ENCODE measurements at places on chromosomes 4 and X.
A peak's percentile ranks its signal among the peaks of the same experiment; 100 is the strongest.

DNA sequence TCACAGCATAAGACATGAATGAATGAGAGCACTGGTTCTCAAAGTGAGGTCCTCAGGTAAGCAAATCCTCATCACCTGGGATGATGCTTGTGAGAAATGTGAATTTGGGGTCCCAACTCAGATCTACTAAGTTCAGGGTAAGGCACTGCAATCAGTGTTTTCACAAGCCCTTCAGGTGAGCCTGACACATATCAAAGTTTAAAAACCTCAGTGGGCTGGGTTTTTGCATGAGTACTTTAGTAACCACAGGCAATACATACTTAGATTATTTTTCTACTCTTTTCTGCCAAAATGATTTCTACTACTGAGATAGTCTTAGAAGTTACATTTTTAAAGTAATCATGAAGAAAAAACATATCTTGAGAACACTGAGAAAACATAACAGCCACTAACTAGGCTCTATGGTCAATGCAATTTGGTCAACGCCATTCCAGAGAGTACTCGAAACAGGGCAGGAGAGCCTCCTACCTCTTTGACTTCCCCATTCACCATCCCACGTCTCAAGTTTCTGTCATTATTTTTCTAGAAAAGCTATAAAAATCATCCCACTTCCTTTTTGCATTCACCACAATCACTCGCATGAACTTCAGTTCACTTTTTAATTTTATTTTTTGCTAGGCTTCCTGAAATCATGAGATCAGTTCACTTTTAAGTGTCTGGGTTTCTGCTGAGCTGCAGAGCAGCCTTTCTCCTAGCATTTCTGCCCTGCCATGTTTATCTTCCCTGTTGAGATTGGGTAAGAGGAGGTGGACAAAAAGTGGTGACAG is 73.8 kb downstream of the MFAP3L start:
- ATAC-seq: no peak

GRCh38 chrX:19611636-19612376 is 96.5 kb upstream of the MAP3K15 start:
- no peak for ATAC-seq

DNA sequence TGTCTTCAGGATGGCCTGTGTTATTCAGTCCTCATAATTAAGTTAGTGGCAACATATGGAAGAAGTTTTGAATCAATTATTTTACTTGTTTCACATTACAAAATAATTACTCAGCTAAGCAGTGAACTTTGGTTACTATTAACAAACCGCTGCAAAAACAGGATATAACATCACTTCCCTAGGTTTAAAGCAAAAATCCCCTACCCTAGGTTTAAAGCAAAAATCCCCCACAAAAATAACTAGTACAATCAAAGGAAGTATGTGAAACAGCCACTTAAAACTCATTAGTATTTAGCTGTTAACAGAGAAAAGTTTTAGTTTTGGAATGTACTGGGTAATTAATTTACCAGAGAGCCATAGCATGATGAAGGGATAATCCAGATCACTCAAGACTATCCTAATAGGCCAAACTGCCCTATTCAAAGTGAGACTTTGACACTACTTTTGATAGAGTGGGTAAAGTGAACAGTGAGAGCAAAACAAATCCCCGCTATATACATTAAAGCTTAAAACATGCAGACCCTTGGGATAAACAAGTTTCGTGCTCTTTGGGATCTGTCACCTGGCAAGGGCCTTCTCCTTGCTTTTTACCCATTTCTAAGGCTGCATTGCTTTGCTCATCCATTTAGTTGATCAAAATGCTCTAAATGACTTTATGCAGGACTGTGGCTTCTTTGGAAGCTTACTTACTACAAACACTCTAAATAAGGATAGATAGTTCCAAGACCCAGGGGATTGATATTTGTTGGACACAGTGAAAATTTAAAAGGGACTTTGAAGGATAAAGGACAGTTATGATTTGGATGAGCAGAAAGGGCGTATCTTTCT is 36.4 kb upstream of the GPR174 start:
- ATAC-seq: no peak

DNA sequence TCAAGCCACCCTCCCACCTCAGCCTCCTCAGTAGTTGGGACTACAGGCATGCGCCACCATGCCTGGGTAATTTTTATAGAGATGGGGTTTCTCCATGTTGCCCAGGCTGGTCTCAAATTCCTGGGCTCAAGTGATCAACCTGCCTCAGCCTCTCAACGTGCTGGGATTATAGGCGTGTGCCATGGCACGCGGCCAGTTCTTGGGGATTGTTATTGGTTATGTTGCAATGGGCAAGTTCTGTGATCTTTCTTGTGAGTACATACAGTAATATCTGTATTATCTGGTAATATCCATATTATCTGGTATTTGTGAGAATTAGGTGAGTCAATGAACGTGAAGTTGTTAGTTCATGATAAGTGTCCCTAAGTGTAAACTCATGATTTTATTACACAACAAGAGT is 90.3 kb upstream of the TBL1X start:
- no peak for ATAC-seq

- no peak for ATAC-seq
These were observed at the start of gene TRIM60 for GRCh38 chr4:165031436-165032211. Gene TRIM60, plus strand, starts transcription at chr4:165031999. Its CDS starts 8,074 bp downstream, at chr4:165040073.

- ATAC-seq: peak; percentile 67
These were observed 42.8 kb upstream of the PRDM8 start for GRCh38 chr4:80154545-80154933.

DNA sequence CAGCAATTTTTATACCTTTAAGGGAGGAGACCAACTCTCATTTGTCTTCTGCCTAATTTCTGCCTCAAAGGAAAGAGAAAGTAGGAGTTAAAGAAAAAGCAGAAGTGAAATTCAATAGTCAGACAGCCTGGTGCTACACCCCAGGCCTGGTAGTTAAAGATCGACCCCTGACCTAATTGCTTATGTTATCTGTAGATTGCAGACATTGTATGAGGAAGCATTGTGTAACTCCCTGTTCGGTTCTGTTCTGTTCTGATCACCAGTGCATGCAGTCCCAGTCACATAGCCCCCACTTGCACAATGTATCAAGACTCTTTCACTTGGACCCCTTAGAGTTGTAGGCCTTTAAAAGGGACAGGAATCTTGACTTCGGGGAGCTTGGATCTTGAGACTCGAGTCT is 335.9 kb upstream of the AR start:
- no peak for ATAC-seq

DNA sequence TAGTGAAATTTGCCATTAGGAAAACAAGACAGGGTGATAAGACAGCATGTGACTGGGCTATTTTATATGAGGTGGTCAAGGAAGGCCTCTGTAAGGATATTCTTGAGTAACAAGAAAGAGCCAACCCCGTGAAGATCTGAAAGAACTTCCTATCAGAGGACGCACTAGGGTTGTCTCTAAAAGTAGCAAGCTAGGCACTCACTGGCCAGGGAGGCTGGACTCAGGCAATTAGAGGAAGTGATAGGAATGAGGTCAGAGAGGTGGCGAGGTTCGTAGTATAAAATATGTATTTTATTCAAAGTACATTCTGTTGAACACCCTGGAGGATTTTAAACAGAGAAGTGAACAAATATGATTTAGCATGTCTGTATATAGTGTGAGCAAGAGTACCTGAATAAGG is 4.6 kb downstream of the BMPR1B start:
- no peak for ATAC-seq

DNA sequence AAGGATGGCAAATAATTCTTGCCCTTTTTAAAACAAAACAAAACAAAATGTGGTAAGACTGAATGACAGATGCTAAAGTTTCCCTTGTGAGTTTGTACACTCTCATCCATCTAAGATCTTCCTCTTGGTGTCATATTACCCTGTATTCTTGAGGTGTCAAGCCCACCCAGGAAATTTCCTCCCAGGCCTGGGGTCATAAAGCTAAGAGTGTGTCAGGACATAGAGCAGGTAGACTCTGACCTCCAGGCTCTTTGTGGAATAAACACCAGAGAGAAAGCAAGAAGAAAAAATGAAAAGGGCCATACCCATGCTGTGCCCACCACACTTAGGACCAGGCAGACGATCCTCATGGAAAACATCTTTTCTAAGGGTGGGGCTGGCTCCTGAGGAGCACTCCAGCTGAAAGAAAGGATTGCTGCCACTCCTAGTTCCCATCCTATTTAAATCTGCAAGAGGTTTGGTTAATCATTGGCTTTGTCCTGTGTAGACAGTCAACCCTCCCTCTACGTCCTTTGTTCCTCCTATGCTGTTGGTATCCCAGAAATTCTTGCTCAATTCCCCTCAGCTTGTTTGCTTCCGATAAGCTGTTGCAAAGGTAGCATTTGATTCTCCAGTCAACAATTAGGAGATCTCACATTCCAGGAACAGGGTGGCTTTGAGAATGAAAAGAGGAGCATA is at the start of gene FGA:
TSS of gene FGA (minus strand) at position 414 of the 678 bp plus-strand sequence. CDS start at position 359, 55 bp downstream.
- no peak for ATAC-seq

Measured in SK-N-SH treated with all-trans-retinoic acid at 6 μM for 48 hours (cell line).